ENCODE measurements at places on chromosomes 1 and 21.

DNA sequence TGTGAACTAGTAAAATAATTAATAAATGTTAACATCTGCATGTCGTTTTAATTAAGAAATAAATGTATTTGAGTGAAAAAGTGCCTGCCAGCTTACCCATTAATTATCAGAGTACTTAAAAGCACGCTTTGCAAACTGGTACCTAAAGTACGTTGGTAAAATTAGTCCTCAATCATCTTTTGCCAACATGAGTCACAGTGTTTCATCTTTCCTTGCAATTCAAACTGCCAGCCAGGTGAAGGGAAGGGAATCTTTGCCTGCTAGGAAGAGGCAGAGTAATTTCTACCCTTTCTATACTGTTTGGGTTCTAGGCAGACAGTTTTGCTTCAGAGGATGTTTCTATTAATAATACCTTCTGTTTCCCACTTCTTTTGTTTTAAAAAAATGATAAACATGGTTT, 57.2 kb upstream of the CNIH3 start:
- DNase-seq, result no peak

DNA sequence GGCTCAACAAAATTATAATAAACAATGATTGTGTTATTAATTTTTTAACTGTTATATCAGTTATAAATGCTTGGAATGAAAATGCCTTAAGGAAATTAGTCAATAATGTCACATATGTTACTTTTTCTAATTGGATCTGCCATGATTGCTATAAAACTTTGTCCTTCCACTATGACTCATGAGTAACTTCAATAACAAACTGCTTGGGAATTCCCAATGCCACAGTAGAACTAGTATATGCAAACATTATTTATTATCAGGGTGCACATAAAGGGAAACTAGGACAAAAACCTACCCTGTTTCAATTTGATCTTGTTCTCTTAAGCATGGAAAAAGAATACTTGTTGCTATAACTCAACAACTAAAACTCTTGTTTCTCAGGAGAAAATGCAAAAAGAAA, 59.1 kb upstream of the PDC start:
- no peak for DNase-seq

GRCh38 chr1:64715186-64715585, 29.7 kb upstream of the RAVER2 start:
- DNase-seq, result no peak

DNA sequence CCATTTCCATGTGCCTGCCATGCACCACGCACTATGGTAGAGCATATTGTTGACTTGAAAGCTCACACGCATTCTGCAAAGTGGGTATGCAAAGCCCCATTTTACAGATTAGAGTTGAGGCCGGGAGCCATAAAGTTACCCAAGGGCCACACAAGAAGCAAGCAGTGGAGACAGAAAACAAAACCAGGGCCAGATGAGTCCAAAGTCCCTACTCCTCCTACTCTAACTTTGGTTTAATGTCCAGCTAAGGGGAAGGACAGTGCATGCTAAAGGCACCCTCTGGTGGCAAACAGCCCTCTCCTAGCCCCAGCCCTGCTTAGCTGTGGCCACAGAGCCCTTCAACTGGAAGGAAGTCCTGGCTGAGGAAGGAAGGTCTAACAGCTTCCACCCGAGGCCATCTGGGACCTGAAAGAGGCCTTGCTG, 74.9 kb downstream of the SLC66A1 start:
- DNase-seq, result no peak

DNA sequence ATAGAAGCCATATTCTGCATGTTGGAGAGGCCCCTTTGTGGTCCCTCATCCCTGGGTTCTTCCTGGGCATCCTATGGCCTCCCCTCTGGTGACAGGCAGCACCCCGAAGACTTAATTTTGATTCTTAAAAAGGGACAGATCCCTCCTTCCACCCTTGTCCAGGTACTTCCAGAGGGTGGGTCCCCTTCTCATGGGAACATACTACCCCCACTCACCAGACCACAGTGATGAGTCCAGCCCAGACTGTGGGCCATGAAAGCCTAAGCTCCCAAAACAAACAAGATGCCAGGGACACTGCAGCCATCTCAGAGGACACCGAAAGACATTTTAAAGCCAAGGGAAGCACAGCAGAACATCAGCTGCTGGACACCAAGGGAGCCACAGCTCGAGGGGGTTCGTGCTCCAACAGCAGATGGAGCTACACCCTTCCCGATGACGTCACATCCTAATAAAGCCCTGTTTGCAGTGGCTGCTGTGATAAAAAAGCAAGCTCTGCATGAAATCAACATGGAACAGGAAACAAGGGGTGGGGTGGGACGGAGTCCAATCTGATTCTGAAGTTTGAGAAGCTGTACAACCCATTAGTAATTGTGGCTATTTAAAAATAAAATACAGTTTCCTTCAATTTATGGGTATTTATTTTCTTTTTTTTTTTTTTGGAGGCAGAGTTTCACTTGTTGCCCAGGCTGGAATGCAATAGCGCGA, 32.4 kb downstream of the GNB1 start:
- DNase-seq, result no peak

- no peak for DNase-seq
Observed at GRCh38 chr21:45403133-45403824, 1.7 kb upstream of the COL18A1 start.

DNA sequence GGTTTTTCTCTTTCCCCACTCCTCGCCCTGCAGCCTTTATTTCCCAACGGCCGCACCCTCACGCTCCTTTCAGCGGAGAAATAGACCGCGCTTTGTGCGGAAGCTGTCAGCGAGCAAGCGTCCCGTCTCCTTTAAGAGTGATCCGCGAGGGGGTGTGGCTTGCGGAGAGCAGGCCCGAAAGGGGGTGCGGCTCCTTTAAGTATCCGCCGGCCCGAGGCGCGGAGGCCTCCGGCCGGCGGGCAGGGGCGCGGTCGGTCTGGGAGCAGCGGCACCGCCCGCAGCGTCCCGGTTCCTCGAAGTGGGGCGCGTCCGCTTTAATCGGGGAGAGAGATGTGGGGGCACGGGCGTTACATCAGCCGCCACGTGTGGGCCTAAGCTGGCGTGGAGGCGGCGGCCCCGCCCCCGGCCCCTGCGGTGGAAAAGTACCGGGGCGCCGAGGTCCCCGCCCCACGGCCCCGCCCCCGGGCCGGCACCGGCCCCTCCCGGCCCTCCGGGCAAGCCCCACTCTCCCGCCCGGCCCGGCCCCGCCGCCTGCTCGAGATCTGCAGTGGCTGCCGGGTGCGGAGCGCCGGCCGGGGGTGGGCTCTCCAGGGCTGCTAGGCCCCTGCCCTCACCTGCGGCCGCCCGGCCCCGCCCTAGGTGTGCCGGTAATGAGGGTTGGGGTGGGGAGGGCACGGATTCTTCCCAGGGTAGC, 1.2 kb downstream of the SLC6A9 start:
- peak; percentile 88 for DNase-seq

DNA sequence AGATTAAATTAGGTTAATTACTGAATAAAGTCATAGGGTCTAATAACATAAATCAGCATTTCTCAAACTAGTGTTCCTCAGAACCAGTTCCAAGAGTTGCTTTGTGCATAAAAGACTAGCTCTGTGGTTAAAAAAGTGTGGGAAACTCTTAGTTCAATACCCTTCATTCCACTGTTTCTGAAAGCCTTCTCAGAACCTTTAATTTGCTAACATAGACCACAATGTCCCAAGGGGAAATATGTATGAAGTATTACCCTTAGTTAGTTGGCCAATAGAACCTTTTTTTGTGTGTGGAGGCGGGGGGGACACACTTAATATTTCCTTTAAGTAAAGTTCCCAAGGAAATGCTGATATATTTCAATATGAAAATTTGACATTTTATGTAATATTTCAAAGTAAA, 20.4 kb downstream of the ODF2L start:
- DNase-seq, result no peak

DNA sequence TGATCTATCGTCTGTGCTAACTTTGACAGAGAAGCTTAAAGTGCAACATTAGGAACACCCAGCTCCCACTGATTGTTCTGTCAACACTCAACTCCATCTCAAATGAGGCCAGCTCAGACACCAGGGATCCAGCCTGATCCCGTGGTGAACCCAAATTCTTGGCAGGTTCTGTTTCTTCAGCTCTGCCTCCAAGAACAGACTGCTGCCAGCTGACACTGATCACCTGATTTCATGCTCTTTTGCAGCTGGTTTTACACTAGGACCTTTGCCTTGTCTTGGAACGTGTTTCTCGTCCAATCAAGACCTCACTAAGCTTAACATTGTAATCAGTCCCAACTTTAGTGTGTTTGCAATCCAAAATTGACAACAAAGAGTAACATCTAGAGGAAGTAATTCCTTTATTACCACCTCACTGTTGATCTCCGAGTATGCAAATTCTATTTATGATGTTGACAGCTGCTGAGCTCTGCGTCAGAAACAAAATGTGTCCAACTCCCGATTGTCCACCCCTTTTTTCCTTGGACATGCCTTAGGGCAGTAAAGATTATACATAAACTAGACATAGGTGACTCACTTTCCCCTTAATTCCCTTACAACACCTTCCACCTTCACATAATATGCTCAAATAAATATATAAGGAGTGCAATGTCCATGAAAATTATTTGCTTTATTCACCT, 1.6 kb upstream of the HYI start:
- DNase-seq, result no peak

- no peak for DNase-seq
Observed at GRCh38 chr1:15786581-15786980, 20.9 kb downstream of the UQCRHL start.

- no peak for DNase-seq
Observed at GRCh38 chr1:144551107-144551542, 41.6 kb upstream of the PPIAL4F start.

- no peak for DNase-seq
Observed at GRCh38 chr21:31145274-31145673, 107.0 kb upstream of the KRTAP19-8 start.

GRCh38 chr21:43971201-43971991, 40.7 kb upstream of the TRAPPC10 start:
- DNase-seq, result no peak

GRCh38 chr1:8219530-8219929, 98.4 kb upstream of the SLC45A1 start:
- DNase-seq, result no peak

GRCh38 chr1:240526312-240526711, 85.6 kb downstream of the GREM2 start:
- DNase-seq, result no peak

DNA sequence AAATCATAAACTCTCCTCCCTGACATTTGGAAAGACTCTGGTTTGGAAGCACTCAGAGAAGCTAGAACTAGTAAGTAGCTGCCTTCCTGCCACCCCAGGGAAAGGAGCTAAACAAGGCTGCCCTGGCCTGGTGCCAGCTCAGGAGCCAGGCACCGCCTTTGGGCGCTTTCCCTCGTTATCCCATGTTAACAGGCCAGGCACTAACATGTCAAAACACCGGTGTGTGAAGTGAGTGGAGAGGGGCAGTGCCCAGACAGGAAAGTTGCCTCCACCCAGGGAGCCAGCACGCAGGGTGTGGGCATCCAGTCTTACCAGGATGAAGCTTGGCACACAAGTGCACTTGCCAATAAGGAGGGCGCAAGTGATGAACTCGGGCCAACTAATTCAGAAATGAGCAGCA, 346.8 kb downstream of the RRAGC start:
- DNase-seq, result no peak

DNA sequence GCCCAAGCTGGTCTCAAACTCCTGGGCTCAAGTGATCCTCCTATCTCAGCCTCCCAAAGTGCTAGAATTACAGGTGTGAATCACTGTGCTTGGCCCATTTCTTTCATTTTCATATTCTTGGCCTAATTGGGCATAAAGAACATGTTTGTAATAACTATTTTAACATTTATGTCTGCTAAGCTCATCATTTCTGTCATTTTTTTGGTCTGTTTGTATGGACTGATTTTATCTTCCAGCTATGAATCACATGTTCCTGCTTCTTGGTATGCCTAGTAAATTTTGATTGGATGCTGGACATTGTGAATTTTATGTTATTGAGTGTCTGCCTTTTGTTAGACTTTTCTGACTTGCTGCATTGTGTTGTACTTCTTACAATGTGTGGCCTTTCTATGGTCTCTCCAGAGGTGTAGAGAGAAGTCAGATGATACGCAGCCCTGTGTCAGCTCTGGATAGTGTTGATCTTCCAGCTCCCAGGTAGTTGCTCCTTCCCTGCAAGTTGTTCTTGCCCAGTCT, 39.0 kb upstream of the PPM1J start:
- no peak for DNase-seq

DNA sequence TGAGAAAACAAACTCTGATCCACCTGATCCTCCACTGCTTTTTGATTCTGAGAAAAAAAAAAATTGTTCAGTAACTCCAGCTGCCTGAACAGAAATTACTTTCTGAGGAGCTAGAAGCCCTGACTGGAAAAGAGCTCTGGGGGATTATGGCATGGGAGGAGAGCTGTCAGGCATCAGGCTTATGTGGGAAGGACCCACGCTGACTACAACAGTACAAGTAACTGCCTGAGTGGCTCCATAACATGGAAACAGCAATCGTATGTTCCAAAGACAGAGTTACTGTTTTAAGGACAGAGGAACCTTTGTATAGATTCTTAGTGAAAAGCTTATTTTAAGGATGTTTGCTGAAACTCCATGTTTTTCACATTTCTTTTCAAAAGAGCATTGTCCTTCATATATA, 1.2 kb upstream of the ANGPTL7 start:
- no peak for DNase-seq

GRCh38 chr21:44720170-44720569, 8.8 kb upstream of the TSPEAR start:
- DNase-seq, result no peak

GRCh38 chr1:77536813-77537212, 145.6 kb downstream of the ZZZ3 start:
- no peak for DNase-seq

DNA sequence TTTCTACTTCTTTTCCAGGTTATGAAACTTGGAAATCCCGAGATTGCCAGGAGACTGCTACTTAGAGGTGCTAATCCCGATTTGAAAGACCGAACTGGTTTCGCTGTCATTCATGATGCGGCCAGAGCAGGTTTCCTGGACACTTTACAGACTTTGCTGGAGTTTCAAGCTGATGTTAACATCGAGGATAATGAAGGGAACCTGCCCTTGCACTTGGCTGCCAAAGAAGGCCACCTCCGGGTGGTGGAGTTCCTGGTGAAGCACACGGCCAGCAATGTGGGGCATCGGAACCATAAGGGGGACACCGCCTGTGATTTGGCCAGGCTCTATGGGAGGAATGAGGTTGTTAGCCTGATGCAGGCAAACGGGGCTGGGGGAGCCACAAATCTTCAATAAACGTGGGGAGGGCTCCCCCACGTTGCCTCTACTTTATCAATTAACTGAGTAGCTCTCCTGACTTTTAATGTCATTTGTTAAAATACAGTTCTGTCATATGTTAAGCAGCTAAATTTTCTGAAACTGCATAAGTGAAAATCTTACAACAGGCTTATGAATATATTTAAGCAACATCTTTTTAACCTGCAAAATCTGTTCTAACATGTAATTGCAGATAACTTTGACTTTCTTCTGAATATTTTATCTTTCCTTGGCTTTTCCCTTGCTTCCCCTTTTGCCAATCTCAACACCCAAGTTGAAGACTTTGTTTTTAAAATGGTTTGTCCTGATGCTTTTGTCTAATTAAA, 4.0 kb downstream of the CDKN2C start:
- no peak for DNase-seq

DNA sequence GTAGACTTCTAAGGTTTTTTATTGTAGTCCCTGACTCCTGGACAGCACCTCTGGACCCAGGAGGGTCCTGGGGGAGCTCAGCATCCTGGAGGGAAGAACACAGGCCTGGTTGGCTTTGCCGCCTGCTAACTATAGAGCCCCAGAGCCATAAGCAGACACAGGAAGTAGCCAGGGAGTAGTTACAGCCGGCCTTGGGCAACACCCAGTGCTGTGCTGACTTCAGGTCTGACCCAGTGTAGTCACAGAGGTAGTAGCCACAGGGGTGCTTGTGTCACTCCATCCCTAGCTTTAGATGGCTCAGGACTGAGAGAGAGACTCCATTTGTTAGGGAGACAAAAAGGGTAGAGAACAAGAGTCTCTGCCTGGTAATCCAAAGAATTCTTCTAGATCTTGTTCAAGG, 21.9 kb downstream of the MCOLN2 start:
- DNase-seq, result no peak

All from amygdala (tissue), 56 donors.